ENCODE measurements at places on chromosomes 3 and 15. TPM values are rescaled to one million over a fixed set of nuclear protein-coding genes. Genes with fewer than 3 reads are reported as not detected.

- H3K27me3 ChIP-seq, result no peaks in the 10 kb centered on the region
- H3K4me1 ChIP-seq, result no peaks in the 10 kb centered on the region
- H3K4me3 ChIP-seq, result no peak overlapping the region
- H3K27ac ChIP-seq, result no peak overlapping the region
- no peak for DNase-seq
- no peaks in the 10 kb centered on the region for H3K36me3 ChIP-seq
Measured at GRCh38 chr3:186471771-186472170, 72.4 kb downstream of the CRYGS start.

GRCh38 chr3:193744822-193745684 is 152.0 kb downstream of the OPA1 start:
- H3K4me1 ChIP-seq, result peaks cover 10% of the 10 kb centered on the region
- H3K27ac ChIP-seq, result no peak overlapping the region
- H3K36me3 ChIP-seq, result no peaks in the 10 kb centered on the region
- H3K4me3 ChIP-seq, result no peak overlapping the region

CLDN18 gene
- total RNA-seq, result not detected

IL17RE gene
- 2.7 TPM for total RNA-seq

GRCh38 chr15:79101866-79102581 is 11.4 kb upstream of the RASGRF1 start:
- H3K4me1 ChIP-seq, result no peaks in the 10 kb centered on the region
- H3K36me3 ChIP-seq, result no peaks in the 10 kb centered on the region
- H3K27ac ChIP-seq, result no peak overlapping the region
- no peak for DNase-seq
